ENCODE measurements at places on chromosomes 16 and 17.

GRCh38 chr16:14486520-14487303, 143.3 kb downstream of the PARN start:
- DNase-seq: no peak

DNA sequence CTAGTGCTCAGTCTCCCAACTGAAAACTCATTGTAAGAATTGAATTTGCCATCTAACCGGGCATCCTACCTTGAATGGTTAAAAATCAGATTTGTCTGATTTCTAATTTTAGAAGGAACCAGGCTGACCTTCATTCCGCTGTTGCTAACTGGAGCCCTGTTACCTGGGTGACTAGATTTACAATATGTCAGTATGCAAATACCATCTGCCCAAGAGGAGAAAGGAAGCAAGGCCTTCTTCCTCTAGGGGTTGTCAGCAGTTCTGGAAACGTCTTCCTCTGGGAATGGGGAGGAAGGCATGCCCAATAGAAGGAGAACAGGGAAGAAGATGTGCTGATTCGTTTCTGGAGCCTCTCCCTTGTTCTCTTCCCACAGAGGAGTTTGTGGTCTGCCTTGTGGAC, 137.9 kb downstream of the PITPNC1 start:
- DNase-seq: no peak

- DNase-seq: no peak
These were observed 27.5 kb downstream of the GOSR2 start for GRCh38 chr17:46950342-46950996.

GRCh38 chr17:76265624-76266243, 586 bp downstream of the UBALD2 start:
- DNase-seq: peak; percentile 56

GRCh38 chr16:67393788-67394154, 473 bp upstream of the TPPP3 start:
- no peak for DNase-seq

DNA sequence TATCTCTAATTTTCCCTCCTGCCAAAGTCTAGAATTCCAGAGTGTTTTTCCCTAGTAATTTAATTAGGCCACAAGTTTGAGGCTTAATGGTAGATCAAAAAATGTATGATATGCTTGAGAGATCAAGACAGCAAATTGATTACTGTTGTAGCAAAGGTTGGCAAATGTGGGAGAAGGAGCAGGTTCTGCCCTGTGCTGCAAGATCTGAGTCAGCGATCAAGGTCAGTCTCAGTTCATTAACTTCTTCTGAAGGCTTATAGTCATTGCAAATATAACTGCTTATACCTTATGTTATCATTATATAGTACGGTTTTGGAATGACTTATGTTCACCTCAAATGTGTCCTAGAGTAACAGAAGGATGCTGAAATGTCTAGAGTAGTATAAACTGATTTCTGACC, 231.1 kb upstream of the TBX2 start:
- no peak for DNase-seq

- no peak for DNase-seq
These were observed 13.4 kb upstream of the CES5A start for GRCh38 chr16:55888546-55888945.

DNA sequence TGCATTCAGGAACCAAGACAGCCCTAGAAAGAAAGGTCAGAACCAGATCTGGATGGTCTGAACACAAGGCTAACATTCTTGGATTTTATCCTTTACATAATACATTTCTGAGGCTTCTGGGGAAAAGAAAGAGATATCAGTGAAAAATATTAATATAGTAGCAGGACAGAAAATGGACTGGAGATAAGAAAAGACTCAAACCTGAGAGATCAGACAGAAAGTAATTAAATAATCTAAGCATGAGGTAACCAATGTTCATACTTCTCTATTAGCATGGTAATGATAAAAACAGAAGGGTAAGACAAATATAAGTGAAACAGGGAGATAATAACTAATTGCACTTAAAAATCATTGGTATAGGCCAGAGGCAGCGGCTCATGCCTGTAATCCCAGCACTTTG, 5.5 kb downstream of the TRIM37 start:
- DNase-seq: no peak

GRCh38 chr16:85437166-85438052, 175.7 kb upstream of the GSE1 start:
- peak; percentile 61 for DNase-seq

- DNase-seq: no peak
These were observed 148.8 kb downstream of the ENGASE start for GRCh38 chr17:79223471-79223870.

GRCh38 chr16:31032736-31033708, at the start of gene STX4:
Gene STX4 (plus strand): TSS chr16:31033558. CDS start chr16:31033806, 248 bp downstream.
- DNase-seq: peak; percentile 99

DNA sequence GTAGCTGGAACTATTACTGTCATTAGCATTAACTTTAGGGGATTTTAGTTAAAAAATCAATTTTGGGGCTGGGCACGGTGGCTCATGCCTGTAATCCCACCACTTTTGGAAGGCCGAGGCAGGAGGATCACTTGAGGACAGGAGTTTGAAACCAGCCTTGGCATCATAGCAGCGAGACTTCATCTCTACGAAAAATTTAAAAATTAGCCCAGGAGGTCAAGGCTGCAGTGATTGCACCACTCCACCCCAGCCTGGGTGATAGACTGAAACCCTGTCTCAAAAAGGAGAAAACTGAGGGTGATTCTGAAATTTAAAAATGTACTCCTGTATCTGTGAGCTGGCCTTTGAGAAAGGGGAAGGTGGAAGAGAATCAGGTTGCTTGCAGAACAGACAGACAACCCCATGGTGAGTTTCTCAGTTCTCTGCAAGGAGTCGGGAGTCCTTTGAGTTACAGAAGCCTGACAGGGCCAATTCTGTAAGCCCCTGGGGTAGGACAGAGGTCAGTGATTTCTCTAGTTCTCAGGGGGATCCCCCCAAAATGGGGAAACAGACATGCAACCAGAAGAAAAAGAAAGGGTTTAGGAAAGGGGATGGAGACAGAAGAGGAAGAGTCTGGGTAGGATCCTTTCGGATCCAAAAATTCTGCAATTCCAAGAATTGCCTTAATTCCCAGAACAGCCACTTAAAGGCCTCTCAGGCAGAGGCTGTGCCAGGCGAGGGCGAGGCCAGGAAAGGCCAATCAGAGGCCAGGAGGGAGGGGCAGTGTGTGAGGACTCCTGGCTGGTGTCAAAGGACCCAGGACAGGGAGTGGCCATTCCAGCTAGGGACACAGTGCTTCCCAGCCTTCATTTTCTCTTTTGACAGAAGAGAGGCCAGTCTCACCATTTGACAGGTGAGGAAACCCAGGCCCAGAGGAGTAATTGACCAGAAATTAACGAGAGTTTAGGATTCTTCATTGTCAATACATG, 6.7 kb downstream of the NUPR1 start:
- no peak for DNase-seq

DNA sequence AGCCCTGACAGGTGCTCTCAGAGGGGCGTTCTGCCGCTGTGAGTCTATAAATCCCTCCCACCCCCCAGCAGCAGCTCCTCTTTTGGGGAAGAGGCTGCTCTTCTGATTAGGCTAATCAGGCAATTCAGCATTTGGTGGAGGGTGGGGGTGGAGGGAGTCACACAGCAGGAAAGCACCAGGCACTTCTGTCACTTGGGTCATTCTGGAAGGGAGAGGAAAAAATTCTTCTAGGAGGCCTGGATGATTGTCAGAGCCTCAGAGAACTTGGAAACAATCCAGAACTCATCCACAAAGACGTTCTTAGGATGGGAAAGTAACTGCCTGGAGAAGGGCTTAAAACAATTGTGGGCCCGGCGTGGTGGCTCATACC, 7.3 kb upstream of the SSTR2 start:
- peak; percentile 54 for DNase-seq

DNA sequence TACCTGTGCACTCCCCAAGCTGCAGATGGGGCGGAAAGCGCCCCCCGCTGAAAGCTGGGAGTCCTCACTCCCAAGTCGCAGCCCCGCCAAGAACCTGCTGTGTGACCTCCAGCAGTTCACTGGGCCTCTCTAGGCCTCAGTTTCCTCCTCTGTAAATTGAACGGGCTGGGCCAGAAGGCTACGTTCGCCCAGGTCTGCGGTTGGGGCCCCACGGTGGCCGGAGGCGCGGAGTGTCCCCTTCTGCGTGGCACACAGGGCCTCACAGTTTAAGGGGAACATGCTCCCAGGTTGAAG, 628 bp downstream of the GALK1 start:
- no peak for DNase-seq

- no peak for DNase-seq
These were observed 15.4 kb upstream of the NUBP1 start for GRCh38 chr16:10728003-10728887.

GRCh38 chr17:37399265-37399803, 7.3 kb downstream of the ACACA start:
- DNase-seq: no peak

GRCh38 chr16:30884760-30885159, 9.1 kb downstream of the BCL7C start:
- no peak for DNase-seq

DNA sequence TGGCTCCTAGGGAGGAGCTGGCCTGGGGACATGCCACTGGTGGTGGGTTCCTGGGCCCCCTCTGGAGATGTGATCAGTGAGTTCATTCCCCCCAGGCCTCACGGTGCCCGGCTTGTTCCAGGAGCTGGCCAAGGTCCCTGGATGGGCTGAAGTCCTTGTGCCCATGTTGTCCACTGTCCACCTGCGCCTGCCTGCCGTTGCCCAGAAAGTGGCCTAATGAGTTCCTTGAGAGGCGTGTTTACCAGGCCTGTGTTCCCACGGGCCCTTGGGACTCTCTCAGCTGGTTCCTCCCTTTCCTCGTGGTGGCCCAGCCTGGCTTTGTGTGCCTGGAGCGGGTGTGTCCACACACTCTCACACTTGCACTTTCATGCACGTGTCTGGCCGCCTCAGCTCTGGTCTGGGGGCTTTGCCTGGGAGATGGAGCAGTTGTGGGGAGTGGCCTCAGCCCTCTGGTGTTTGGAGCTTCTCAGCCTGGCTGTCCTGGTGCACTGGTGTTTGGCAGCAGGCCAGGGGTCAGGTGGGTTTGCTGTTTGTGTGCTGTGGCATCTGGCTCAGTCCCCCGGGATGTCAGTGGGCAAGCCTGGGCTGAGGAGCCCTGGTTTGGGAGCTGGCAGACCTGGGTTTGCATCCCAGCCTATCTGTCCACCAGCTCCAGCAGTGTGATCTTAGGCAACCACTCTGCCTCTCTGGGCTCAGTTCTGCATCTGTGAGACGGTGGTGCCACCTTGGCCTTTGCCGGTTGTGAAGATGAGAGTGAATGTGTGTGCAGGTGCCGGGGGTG, 18.0 kb downstream of the ADCY7 start:
- DNase-seq: no peak

DNA sequence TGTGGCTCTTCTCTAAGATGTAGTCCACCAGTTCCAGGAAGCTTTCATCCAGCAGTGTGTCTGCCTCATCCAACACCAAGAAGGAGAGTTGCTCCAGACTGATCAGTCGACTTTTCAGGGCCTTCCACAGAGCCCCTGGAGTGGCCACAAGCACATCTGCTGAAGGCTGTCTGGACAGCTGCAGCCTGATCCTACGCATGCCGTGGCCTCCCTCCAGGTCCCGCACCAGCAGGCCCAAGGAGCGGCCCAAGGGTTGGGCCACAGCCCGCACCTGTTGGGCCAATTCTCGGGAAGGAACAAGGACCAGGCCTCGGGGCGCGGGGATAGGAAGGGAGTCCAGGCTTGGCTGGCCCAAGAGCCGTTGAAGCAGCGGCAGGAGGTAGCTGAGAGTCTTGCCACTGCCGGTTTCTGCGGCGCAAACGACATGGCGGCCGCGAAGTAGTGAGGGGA, 729 bp downstream of the DDX28 start:
- no peak for DNase-seq

DNA sequence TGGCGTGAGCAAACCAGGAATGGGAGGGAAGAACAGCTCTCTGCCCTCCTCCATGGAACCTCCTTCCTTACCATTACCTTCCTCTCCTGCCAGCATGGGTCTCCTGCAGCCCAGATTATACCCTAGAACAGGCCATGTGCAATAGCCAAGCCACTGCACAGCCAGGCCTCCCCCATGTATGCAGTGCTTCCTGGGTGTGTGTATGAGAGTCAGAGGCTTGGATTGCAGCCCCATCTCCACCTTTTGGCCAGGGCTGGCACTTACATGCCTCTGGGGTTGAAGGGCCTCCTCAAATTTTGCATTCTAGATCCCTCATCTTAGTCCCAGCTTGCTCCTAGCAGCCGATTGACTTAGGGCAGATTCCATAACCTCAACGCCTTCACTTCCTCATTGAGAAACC, 133.7 kb downstream of the GSG1L start:
- DNase-seq: no peak

GRCh38 chr16:49366669-49367068, 6.9 kb upstream of the C16orf78 start:
- DNase-seq: no peak

DNA sequence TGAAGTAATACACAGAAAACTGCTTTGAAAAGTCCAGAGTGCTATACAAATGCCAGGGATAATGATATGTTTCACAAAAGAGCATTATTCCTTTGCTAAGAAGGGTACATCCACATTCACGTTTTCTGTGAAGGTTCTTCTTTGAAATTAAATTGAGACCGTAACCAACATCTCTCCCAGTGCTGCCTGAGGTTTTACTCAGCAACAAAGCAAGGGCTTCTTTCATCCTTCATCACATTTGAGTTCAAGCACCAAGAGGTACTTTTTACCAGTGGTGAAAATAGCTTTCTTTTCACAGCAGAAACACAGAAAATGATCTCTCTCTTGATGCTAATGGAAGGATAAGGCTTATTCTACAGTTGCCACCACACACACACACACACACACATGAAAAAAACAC, 113.3 kb downstream of the TOX3 start:
- no peak for DNase-seq

GRCh38 chr17:27765353-27765752, 35.0 kb downstream of the NOS2 start:
- DNase-seq: no peak

DNA sequence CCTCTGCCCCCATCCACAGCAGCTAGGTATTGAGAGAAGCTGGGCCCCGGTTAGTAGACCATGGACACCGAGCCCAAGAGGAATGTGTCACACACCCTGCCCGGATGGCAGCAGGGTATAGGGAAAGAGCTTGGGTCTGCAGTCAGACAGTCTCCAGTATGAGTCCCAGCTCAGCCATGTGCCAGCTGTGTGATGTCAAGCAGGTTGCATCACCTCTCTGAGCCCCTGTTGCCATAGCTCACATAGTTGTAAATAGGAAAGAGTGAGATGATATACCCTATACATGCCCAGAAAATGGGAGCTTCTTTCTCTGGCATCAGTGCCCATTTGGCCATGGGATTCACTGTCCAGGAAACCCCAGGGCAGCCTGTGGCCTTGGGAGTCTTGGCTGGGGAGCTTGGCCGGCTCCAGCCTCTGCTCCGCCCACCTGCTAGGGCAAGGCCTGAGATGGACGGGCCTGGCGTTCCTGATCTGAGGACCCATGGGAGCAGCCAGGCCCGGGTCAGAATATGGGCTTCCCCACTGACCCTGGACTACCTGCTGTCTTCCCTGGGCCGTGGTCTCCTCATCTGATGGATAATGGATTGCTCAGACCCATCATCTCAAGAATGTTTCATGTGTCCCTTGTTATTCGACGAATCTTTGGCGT, 13.2 kb downstream of the CD300LG start:
- DNase-seq: no peak
